Hepatic stellate cell (primary cell): ENCODE measurements at places on chromosomes 2 and 18.

- DNase-seq: no peak
Measured at GRCh38 chr2:74984947-74985637, 26.6 kb downstream of the POLE4 start.

- no peak for DNase-seq
Measured at GRCh38 chr2:37654932-37655841, 16.3 kb downstream of the CDC42EP3 start.

- DNase-seq: no peak
Measured at GRCh38 chr18:74488354-74488753, 7.8 kb upstream of the CNDP2 start.

DNA sequence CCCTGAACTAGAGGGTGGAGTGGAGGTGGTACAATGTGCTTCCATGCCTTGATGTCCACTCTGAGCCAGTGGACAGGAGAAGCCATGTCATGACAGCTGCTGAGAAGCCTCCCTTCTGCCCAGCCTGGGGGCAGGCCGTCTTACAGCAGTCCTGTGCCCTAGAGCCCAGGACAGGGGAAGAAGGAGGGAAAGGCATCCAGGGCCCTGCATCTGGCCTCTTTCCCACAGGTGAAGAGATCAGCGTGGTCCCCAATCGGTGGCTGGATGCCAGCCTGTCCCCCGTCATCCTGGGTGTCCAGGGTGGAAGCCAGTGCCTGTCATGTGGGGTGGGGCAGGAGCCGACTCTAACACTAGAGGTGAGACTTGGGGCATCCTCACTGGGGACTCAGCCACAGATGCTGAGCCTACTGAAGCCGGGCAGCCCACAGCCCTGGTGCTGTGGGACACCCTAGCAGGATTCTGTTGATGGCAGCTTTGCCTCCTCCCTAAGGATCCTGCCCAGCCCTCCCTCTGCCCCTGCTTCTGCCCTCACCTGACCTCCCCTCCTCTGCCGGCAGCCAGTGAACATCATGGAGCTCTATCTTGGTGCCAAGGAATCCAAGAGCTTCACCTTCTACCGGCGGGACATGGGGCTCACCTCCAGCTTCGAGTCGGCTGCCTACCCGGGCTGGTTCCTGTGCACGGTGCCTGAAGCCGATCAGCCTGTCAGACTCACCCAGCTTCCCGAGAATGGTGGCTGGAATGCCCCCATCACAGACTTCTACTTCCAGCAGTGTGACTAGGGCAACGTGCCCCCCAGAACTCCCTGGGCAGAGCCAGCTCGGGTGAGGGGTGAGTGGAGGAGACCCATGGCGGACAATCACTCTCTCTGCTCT lies 3.1 kb downstream of the IL36RN start:
- DNase-seq: no peak

DNA sequence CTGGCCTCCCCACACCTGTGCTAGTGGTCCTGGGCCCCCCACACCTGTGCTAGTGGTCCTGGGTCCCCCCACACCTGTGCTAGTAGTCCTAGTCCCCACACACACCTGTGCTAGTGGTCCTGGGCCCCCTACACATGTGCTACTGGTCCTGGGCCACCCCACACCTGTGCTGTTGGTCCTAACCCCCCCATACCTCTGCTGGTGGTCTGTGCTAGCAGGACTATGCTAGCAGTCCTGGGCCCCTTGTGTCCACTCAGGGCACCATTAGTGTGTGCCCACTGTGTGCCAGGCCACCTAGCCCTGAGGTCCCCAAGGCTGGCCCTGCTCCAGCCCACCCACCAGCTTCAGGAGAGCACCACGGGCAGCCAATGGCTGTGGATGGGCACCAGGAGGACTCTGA lies 558.2 kb upstream of the SALL3 start:
- no peak for DNase-seq

DNA sequence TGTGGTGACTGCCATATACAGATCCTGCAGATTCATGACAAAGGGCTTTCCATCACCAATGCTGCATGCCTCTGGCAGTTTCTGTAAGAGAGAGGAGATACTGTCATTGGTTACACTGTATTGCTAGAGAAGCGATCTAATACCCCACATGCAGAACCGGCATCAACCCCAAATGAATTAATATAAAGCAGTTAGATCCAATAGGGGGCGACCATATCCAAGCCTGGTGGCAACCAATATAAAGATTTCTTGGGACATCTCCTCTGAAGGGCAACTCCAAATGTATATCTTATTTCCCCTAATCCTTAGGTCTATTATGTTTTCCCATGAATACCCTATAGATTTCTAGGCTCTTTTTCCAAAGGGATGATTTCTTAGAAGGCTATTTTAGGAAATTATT lies 17.4 kb upstream of the IHH start:
- DNase-seq: no peak

DNA sequence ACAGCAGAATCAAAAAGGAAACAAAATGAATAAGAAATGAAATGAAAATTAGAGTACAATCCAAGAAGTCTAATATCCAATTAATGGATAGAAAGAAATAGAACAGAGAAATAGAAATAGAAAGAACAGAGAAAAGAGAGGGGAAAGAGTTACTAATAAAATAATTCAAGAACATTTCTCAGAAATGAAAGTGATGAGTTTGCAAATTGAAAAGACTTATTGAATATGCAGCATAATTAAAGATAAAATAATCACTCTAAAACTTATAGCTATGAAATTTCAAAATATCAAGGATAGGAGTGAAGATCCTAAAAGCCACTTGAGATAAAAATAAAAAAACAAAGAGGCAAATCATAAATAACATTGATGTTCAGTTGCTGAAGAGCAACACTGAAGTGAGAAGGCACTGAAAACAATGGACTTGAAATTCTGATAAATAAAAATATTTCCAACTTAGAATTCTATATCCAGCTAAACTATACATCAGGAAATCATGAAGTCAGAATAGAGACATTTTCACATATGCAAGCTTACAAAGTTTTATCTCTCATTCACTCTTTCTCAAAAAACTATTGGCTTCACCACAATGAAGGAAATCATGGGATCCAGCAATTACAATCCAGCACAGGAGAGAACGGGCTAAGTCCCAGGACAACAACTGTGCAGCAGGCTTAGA lies 155.9 kb upstream of the SPATS2L start:
- DNase-seq: no peak

GRCh38 chr18:79377187-79377891 lies 18.4 kb upstream of the NFATC1 start:
- no peak for DNase-seq

- peak; percentile 72 for DNase-seq
Measured at GRCh38 chr2:85445316-85446295, 27.1 kb downstream of the SH2D6 start.

- no peak for DNase-seq
Measured at GRCh38 chr2:134926231-134926931, 7.8 kb downstream of the CCNT2 start.

DNA sequence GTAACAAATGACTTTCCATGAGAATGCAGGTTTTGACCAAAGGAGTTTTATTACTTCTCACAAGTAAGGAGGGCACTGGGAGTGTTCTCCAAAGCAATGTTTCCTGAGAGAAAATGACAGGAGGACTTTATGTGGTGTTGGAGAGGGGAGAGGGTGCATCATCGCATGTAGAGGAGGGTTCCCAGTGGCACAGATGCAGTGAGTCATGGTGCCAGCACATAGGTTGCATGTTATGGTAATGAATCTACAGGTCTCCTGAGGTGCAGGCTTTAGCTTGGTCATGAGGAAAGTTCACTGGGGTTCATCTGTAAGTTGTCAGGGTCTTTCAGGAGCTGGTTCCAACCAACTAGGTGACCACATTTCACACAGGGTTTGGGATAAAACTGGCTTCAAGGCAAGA lies 30.4 kb downstream of the NAT8 start:
- no peak for DNase-seq

- DNase-seq: peak; percentile 19
Measured at GRCh38 chr2:134988994-134989605, 58.1 kb downstream of the MAP3K19 start.

GRCh38 chr18:13239171-13239956 lies 20.8 kb downstream of the LDLRAD4 start:
- DNase-seq: no peak
